Activated naive CD8-positive, alpha-beta T cell treated with anti-CD3 and anti-CD28 coated beads for 36 hours (primary cell): ENCODE measurements at places on chromosomes 1 and 21.

- H3K4me3 ChIP-seq, result no peak overlapping the region
- peaks cover 3% of the 10 kb centered on the region for H3K4me1 ChIP-seq
- H3K27ac ChIP-seq, result no peak overlapping the region
- DNase-seq, result no peak
- H3K27me3 ChIP-seq, result no peaks in the 10 kb centered on the region
- no peaks in the 10 kb centered on the region for H3K36me3 ChIP-seq
These were observed 167.9 kb downstream of the KIF26B start for GRCh38 chr1:245322673-245323072.

GRCh38 chr1:202122639-202123335 is at the start of gene GPR37L1:
Gene GPR37L1, plus strand, starts transcription at chr1:202122917. Its CDS starts 47 bp downstream, at chr1:202122964.
- no peak within 1 kb of the TSS for H3K4me3 ChIP-seq
- no peak for DNase-seq
- H3K27ac ChIP-seq, result no peak within 1 kb of the TSS
- no peaks in the 10 kb centered on the region for H3K4me1 ChIP-seq

DNA sequence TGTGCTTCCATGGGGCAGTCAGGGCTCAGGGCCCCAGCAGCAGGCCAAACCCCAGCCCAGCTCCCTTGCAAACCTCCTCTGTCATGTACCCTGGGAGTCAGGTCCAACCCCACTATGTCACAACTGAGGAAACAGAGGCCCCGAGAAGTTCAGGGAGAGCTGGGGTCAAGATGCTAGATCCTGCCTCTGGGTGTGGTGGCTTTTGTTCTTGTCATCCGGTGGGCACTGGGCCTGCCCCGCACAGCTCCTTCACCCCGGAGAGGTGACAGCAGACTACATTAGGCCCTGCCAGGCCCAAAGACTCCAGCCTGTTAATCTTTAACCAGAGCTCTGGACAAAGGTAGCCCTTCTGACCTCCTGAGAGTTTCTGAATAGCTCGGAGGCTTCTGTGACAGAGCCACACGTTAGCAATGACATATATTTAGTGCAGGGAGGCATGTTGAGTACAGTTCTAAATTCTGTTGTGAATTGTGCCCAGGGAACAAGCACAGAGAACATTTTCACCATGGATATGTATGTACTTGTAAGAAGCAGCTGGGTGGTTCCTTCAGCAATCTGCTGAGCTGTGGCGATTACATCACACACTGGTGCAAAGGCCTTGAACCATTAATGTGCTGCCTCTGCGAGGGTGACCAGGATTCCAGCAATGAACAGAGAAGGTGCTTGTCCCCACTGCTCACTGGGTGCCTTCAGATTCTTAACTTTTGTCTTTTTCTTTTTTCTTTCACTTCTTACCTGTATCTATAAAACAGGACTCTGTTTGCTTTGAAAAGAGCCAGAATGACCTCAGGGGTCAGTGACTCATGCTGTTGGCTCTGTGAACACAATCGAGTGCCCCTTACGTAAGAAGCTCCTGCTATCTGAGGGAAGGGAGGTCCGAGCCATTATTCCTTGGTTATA is 102.8 kb downstream of the RHOU start:
- DNase-seq, result no peak
- no peak overlapping the region for H3K27ac ChIP-seq
- H3K36me3 ChIP-seq, result peaks cover 3% of the 10 kb centered on the region
- no peaks in the 10 kb centered on the region for H3K27me3 ChIP-seq
- no peak overlapping the region for H3K4me3 ChIP-seq

DNA sequence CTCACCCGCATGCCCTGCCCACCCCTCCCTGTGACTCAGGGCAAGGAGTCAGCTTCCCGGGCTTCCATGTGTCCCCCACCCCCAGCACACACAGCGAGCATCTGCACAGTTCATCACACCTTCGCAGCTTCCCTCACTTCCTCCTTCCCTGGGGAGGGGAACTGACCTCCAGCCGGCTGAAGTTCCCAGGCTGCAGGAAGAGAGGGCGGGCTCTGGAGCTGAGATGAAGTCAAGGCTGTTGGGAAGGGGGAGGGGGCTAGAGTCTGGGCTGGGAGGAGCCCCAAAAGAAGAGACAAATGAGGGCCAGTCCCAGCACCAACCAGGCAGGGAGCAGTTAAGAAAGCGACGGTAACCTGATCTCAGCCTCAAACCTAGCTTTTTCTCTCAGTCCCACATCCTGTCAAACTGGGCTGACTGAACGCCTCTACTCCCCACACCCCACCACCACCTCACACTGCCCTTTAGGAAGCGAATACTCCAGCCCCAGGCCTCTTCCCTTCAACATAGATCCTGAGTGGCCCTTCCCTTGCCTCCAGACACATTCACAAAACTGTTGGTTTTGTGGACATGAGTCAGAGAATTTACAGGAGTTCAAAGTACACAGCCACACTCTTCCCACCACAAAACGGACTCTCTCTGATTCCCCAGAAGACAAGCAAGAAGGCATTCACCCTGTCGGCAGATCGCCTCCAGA is 1.8 kb downstream of the RHOC start:
- H3K27ac ChIP-seq, result peak overlapping the region; percentile 65
- H3K4me3 ChIP-seq, result peak overlapping the region; percentile 74
- peak; percentile 54 for DNase-seq
- H3K27me3 ChIP-seq, result peaks cover 12% of the 10 kb centered on the region
